ENCODE measurements at places on chromosomes 5 and 9. TPM values are rescaled to one million over a fixed set of nuclear protein-coding genes. Genes with fewer than 3 reads are reported as not detected.

Gene FBLL1
- 1.8 TPM for total RNA-seq

GRCh38 chr5:94993491-94993890 is 291.4 kb downstream of the MCTP1 start:
- no peak for DNase-seq

Gene LCN2
- total RNA-seq, result 191 TPM

Gene OR2V2
- not detected for total RNA-seq

Gene MCC
- total RNA-seq, result 8.8 TPM

GRCh38 chr5:146284016-146284415 is 54.6 kb upstream of the POU4F3 start:
- no peak for DNase-seq

- DNase-seq, result no peak
Measured at GRCh38 chr5:643351-643801, 31.2 kb downstream of the CEP72 start.
